ENCODE measurements at places on chromosomes 2 and 18.

- DNase-seq: no peak
Measured at GRCh38 chr2:152600697-152601096, 116.6 kb downstream of the PRPF40A start.

DNA sequence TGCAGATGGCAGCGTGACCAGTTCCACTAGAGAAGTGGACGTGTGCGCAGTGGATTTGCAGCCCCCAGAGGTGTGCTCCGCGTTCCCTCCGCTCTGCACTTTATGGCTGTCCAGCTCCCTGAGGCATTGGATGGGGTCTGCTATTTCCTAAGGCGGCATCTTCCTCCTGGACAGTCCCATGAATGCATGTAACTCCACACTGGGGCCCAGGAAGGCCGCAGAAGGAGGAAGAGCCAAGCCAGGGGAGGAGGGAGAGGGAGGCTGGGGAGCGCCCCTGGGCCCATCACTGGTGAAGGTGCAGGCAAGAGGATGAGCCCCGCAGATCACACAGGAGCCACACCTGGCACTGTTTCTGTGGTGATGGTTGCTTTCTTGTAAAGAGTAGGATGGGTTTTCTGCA is 99.1 kb downstream of the PTGR3 start:
- no peak for DNase-seq

- DNase-seq: no peak
Measured at GRCh38 chr18:48337053-48337452, 72.1 kb downstream of the ZBTB7C start.

GRCh38 chr2:71811157-71811556 is 336.5 kb downstream of the CYP26B1 start:
- DNase-seq: no peak

GRCh38 chr2:236545814-236546480 is 23.7 kb upstream of the ACKR3 start:
- DNase-seq: no peak

GRCh38 chr18:48481092-48481491 is 57.7 kb upstream of the CTIF start:
- DNase-seq: no peak

GRCh38 chr2:237412988-237413776 is 782 bp downstream of the COL6A3 start:
- no peak for DNase-seq

GRCh38 chr18:55119434-55119833 is 160.2 kb upstream of the CCDC68 start:
- DNase-seq: no peak

DNA sequence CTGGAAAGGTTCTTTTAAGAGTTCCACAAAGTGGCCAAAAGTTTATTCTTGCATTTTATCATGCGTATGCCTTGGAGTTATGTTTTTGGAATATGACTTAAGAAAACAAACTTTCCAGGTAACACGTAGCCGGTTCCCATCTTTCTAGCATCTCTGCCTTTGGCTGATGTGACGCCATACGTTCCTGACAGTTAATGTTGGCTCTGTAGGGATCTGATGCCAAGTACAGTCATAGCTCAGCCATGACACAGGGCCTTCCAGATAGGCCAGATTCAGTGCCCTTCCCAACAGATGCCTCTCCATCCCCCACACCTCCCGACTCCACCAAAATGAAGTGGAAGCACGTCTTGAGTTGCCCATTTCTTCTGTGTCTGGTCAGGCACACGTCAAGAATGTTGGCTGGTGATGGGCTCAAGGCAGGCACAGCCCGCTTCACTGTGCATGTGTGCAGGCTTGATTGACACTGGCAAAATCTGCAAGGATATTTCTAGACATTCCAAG is 51.0 kb upstream of the THOC1 start:
- DNase-seq: no peak
